ENCODE measurements at places on chromosomes 1 and 21. TPM values are rescaled to one million over a fixed set of nuclear protein-coding genes. Genes with fewer than 3 reads are reported as not detected.

Gene TIE1
- 135 TPM for total RNA-seq

Gene CCDC27
- not detected for total RNA-seq

Gene TSHB
- total RNA-seq: not detected

Gene SYCP1
- not detected for total RNA-seq

Gene HLX
- total RNA-seq: 2.9 TPM

Gene KRTAP20-3
- total RNA-seq: not detected

Gene FMO1
- not detected for total RNA-seq

Gene KNCN
- not detected for total RNA-seq

Gene PGLYRP4
- total RNA-seq: not detected

Gene KRTAP12-2
- not detected for total RNA-seq

Gene TCHH
- under 0.01 TPM for total RNA-seq

Gene CCDC185
- total RNA-seq: not detected

Gene HAPLN2
- not detected for total RNA-seq

Gene HES4
- total RNA-seq: 3.5 TPM

Data from HT1080 (cell line).